ENCODE measurements at places on chromosomes 12 and 14.

- no peak for DNase-seq
Observed at GRCh38 chr12:552466-552865, 92.7 kb downstream of the B4GALNT3 start.

DNA sequence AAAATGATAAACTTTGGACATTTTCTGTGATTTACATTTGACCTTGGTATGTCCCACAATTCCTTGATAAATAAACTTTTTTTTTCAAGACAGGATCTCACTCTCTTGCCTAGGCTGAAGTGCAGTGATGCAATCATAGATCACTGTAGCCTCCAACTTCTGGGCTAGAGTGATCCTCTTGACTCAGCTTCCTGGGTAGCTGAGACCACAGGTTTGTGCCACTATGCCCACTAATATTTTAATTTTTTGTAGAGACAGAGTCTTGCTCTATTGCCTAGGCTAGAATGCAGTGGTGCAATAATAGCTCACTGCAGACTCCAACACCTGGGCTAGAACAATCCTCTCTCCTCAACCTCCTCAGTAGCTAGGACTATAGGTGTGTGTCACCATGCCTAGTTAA, 79.1 kb upstream of the PTGDR start:
- DNase-seq, result no peak

- DNase-seq, result no peak
Observed at GRCh38 chr12:88716240-88716639, 136.0 kb upstream of the KITLG start.

DNA sequence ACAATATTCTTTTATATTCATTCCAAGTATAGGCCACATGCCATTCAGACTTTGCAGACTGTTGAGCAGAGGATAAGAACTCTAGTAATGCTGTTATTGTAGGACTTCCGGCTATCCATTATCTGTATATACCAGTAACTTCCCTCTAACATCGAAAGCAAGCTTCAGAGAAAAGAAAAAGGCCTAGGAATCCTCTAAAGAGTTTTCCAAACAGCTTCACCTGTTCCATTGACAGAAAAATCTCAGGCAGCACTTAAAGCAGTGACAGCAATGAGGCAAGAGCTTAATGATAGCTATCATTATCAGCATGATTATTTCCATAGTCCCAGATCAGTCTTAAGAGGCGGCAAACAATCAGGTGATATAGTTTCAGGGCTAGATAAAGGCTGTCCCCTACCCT, 1.8 kb downstream of the CPNE8 start:
- DNase-seq, result no peak
